ENCODE measurements at places on chromosomes 7 and 10. TPM values are rescaled to one million over a fixed set of nuclear protein-coding genes. Genes with fewer than 3 reads are reported as not detected.

DNA sequence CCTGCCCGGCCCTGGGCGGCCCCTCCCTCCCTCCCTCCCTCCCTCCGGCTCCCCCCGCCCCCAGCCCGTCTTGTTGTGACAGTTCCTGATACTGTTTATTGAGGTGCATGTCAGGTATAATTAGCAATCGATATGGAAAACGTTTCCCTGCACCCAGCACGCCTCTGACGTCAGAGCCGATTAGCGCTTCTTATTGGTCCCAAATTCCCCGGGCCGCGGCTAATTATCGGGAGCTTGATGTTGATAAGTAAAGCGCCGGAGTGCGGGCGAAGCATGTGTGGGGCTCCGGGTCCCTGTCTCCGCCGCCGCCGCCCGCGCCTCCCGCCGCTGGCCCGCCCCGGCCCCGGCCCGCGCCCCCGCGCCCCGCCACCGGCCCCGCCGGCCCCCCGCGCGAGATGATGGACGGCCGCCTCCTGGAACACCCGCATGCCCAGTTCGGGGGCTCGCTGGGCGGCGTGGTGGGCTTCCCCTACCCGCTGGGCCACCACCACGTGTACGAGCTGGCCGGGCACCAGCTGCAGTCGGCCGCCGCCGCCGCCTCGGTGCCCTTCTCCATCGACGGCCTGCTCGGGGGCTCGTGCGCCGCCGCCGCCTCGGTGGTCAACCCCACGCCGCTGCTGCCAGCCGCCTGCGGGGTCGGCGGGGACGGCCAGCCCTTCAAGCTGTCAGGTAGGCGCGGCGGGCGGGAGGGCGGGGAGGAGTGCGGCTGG, at the start of gene UNCX:
UNCX (plus strand) TSS at position 250 of the 710 bp plus-strand sequence; CDS start at position 396, 146 bp downstream.
- H3K4me1 ChIP-seq: peaks cover 39% of the 10 kb centered on the region
- H3K27me3 ChIP-seq: peaks cover 98% of the 10 kb centered on the region
- no peak for DNase-seq
- no peak within 1 kb of the TSS for H3K27ac ChIP-seq
- H3K4me3 ChIP-seq: no peak within 1 kb of the TSS
- no peaks in the 10 kb centered on the region for H3K36me3 ChIP-seq

- peaks cover 18% of the 10 kb centered on the region for H3K4me1 ChIP-seq
- H3K27ac ChIP-seq: peak overlapping the region; percentile 48
- DNase-seq: no peak
- H3K4me3 ChIP-seq: peak overlapping the region; percentile 48
- no peaks in the 10 kb centered on the region for H3K36me3 ChIP-seq
- peaks cover 53% of the 10 kb centered on the region for H3K27me3 ChIP-seq
Observed at GRCh38 chr10:47165168-47165710, 134.8 kb upstream of the GDF10 start.

DNA sequence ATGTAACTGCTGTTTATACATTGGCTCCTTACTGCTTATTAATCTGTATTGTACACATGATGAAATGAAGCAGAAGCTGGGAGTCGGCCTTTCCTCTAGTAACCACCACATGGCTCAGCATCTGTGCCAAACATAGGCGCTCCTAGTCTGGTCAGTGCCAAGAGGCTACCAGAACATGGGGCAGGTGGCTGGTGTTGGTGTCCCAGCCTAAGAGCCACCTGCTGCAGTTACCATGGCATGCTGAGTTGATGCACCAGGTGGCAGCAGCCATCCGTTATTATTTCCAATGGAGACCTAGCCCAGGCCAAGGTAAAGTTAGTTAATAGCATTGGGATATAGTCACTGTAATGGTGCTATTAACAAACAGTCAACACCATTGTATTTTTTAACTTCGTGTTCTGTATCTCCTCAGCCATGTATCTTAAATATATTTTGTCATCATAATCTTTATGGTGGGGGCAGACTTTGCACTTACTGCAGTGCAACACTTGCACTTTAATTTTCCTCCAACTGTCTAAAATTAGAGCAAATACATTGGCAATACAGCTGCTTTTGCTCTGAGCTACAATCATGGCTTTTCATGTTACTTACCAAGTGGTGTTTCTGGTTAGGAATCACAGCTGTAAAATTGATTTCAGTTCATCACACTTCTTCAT, 33.1 kb downstream of the HBP1 start:
- no peaks in the 10 kb centered on the region for H3K27me3 ChIP-seq
- peaks cover 25% of the 10 kb centered on the region for H3K4me1 ChIP-seq
- H3K36me3 ChIP-seq: peaks cover 94% of the 10 kb centered on the region
- DNase-seq: peak; percentile 60
- peak overlapping the region; percentile 67 for H3K27ac ChIP-seq

DNA sequence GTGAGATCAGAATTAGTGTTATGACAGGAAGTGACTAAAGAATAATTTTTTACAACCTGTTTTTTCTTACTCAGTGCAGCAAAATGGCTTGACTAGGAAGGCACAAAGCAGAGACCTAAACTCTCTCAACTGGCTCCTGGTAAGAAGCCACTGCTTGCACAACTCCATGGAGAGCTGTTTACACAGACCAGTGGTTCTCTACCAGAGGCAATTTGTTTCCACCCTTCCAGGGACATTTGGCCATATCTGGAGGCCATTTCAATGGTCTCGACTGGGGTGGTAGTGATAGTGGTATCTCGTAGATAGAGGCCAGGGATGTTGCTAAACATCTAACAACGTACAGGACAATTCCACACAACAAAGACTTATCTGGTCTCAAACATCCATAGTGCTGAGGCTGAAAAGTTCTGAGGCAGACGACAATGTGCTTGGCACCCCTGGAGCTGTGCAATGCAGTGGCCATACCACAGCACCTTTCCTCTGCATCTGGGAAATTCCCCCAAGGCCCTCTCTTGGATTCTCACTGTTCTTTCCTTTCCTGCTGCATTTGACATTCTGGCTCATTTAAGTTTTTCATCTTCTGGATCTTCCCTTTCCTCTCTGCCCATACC, 105.4 kb upstream of the LAMB4 start:
- H3K4me1 ChIP-seq: peaks cover 6% of the 10 kb centered on the region
- no peaks in the 10 kb centered on the region for H3K27me3 ChIP-seq
- DNase-seq: no peak

- no peak overlapping the region for H3K27ac ChIP-seq
- DNase-seq: no peak
- H3K36me3 ChIP-seq: peaks cover 24% of the 10 kb centered on the region
- H3K4me3 ChIP-seq: no peak overlapping the region
Observed at GRCh38 chr10:132197271-132198067, 10.7 kb downstream of the DPYSL4 start.

- no peak overlapping the region for H3K27ac ChIP-seq
- H3K36me3 ChIP-seq: no peaks in the 10 kb centered on the region
- DNase-seq: no peak
- no peak overlapping the region for H3K4me3 ChIP-seq
Observed at GRCh38 chr7:31251441-31251840, 89.1 kb downstream of the NEUROD6 start.

- H3K27ac ChIP-seq: peak overlapping the region; percentile 68
- no peak overlapping the region for H3K4me3 ChIP-seq
- no peaks in the 10 kb centered on the region for H3K27me3 ChIP-seq
- peaks cover 15% of the 10 kb centered on the region for H3K4me1 ChIP-seq
Observed at GRCh38 chr7:471866-472639, 47.6 kb downstream of the PDGFA start.

DNA sequence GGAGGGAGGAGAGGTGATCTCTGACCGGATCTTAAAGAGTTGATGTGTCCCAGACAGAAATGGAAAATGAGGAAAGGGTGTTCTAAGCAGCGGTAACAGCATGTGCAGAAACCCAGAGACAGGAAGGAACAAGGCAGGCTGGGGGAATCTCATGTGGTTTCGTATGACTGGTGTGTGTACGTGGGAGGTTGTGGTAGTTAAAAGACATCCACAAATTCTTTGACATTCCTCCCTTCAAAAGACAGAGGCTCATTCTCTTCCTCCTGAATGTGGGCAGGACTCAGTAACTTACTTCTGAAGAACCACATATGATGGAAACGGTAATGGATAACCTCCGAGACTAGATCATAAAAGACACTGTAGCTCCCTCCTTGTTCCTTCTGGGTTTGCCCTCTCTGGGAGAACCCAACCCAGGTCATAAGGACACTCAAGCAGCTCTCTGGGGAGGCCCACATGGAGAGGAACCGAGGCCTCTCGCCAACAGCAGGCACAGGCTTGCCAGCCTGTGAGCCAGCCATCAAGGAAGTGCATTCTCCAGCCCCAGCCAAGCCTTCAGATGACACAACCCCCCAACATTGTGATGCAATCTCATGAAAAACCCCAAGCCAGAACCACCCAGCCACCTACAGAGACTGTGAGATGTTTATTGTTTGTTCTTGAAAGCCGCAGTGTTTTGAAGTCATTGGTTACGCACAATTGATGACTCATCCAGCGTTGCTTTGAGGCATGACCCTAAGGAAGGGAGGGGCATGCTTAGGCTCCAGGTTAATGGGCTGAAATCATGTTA, 116.0 kb downstream of the SLIT1 start:
- H3K27ac ChIP-seq: no peak overlapping the region
- H3K4me1 ChIP-seq: no peaks in the 10 kb centered on the region
- H3K36me3 ChIP-seq: no peaks in the 10 kb centered on the region
- no peak for DNase-seq
- H3K27me3 ChIP-seq: peaks cover 76% of the 10 kb centered on the region

DNA sequence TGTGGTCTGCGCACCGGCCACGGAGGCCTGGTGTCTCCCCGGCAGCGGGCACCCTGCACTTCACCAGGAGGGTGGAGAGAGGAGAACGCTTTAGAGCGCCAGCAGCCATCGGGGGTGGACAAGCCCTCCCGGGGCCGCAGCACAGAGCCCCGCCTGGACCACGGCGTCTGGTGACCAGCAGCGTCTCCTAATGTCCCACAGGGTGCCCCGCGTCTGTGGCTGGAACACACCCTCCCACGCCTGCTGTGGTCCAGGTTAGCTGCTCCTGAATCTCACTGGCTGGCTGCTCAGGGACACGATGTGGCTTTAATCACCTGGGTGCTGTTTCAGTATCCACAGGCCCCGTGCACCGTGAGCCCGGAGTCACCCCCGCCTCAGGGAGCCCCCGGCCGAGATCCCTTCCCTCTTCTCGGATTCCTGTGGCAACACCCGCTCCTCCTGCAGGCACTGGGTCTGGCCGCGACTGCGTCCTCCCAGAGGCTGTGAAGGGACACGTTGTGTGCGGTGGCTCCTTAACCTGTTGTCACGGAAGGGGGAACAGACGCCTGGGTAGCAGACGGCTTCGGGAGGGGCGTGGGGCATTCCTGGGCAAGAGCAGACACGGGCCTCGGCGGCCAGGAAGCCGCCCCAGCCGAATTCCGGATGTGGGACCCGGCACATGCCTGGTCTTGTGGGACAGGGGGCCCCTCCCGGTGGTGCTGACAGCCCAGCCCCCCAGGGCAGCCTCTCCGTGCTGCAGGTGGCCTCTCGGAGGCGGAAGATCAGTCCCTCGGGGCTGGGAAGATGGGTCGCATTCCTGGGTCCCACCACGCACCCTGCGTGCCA, 78.9 kb downstream of the FOXL3 start:
- peak; percentile 6 for DNase-seq
- H3K27me3 ChIP-seq: peaks cover 32% of the 10 kb centered on the region
- no peaks in the 10 kb centered on the region for H3K4me1 ChIP-seq
- no peaks in the 10 kb centered on the region for H3K36me3 ChIP-seq

DNA sequence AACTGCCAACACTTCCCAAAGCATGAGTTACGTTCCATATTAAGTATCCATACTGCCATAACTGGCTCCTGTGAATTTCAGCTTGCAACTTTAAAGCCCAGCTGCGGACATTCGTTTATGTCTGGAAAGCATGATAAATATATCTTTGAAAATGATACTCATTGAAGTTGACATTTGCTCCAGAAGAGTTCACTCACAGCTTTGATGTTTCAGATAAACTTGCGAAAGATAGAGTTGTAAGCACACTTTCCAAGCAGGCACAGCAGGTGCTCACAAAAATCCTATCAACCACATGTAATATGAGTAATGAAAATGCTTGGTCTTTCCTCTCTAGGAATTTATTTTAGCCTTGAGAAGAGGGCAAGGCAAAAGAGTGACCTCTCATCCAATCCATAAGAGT, 4.5 kb downstream of the CHCHD3 start:
- no peak overlapping the region for H3K27ac ChIP-seq
- H3K4me3 ChIP-seq: no peak overlapping the region
- DNase-seq: no peak
- H3K4me1 ChIP-seq: peaks cover 88% of the 10 kb centered on the region
- H3K36me3 ChIP-seq: no peaks in the 10 kb centered on the region

- no peaks in the 10 kb centered on the region for H3K36me3 ChIP-seq
- no peak overlapping the region for H3K4me3 ChIP-seq
- no peaks in the 10 kb centered on the region for H3K27me3 ChIP-seq
- H3K4me1 ChIP-seq: no peaks in the 10 kb centered on the region
- no peak for DNase-seq
- H3K27ac ChIP-seq: no peak overlapping the region
Observed at GRCh38 chr10:20971901-20972300, 74.8 kb upstream of the NEBL start.

- H3K27me3 ChIP-seq: no peaks in the 10 kb centered on the region
- no peak overlapping the region for H3K4me3 ChIP-seq
- no peaks in the 10 kb centered on the region for H3K36me3 ChIP-seq
- peaks cover 40% of the 10 kb centered on the region for H3K4me1 ChIP-seq
Observed at GRCh38 chr7:131284702-131285419, 42.8 kb upstream of the MKLN1 start.

EGFR gene
- 6.1 TPM for total RNA-seq

KIF11 gene
- 0.96 TPM for total RNA-seq

CCL24 gene
- not detected for total RNA-seq

UBE2D1 gene
- 56.0 TPM for total RNA-seq
